NCI-H446 (cell line): ENCODE measurements at places on chromosomes 3 and 15.

GRCh38 chr3:36060950-36061349, 319.4 kb upstream of the STAC start:
- DNase-seq, result peak; percentile 37

DNA sequence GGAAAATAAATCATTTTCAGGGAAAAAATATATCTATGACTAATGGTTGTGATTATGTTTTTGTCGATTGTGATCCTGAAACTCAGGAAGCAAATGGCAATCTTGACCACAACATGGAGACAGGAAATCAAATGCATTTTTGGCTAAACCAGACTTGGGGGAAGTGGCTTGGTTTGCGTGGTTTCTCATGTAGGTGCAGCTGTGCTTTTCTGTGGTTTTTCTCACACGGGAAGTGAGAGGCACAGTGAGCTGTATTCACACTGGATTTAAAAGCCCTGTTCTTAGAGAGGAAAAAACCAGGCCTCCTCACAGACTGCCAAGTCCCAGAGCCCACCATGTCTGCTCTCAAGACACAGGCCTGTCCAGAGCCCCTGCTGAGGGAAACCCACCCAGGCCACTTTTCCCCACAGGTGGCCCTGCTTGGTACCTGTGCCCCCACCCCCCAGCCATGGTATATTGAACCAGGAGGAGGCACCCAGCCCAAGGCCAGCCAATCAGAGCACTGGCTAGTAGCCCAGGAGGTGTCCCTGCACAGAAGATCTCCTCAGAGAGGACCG, 46.1 kb downstream of the BTD start:
- DNase-seq, result no peak

GRCh38 chr3:55630280-55630920, 143.3 kb upstream of the WNT5A start:
- DNase-seq, result no peak

DNA sequence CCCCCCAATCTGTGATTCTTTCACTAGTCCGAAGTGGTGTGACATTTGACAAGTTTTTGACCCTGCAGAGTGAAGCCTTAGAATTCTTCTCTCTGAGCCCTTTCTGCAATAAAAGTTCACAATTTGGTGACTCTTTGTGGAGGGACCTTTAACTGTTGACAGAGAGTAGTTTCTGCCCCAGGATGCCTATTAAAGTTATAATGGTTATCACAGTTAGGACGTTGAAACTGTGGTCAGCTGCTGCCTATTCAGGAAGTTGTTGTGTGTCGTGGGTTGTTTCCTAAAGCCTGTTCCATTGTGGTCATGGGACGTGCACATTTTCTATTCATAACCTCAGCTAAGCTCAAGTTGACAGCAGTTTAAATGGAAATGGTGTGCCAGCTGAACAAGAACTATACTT, 274.5 kb downstream of the NEK10 start:
- no peak for DNase-seq

DNA sequence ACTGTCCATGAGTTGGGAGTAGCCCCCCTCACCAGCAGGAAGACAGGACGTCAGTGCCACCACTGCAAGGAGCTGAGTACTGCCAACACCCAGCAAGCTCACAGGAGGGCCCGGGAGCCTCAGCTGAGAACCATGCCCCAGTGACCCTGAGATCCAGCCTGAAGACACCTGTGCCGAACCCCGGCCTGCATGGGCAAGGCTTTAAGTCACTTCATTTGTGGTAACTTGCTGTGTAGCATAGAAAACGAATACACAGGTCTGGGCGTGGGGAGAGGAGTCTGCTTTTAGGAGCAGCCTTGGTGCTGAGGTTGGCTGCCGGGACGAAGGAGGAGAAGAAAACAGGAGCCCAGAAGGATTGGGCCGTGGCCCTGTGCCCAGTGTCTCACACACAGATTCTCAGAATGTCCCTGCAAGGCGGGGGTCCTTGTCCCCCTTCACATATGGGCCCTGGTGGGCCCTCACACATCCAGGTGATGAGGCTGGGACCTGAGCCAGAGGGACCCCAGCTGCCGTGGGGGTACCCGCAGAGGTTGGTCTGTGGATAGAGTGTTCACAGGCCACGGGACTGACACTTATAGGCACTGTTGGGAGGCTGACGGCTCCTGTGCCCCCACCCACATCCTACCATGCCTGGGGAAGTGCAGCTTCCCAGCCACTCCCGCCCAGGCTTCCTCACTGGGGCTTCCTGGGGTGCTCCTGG, 85.3 kb downstream of the PLXNA1 start:
- DNase-seq, result no peak

GRCh38 chr15:56978898-56979662, 60.6 kb downstream of the TCF12 start:
- DNase-seq, result no peak

- DNase-seq, result no peak
These were observed 1.5 kb downstream of the STXBP5L start for GRCh38 chr3:120909602-120909878.

DNA sequence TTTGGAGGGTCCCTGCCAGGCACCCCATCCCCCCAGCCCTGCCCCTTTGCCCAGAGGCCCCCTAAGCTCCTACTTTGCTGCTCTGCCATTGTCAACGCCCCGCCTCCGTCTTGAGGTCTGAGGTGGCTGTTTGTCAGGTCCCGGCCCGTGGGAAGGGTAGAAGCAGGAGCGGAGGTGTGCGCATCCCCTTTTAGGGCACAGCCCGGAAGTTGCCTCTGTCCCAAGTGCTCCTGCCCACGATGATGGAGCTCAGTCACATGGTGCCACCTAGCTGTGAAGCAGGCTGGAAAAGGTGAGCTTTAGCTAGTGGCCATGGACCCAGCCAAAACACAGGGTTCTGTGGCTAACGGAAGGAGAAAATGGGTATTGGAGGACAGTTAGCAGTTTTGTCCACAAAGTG, 28.5 kb upstream of the LCTL start:
- no peak for DNase-seq

DNA sequence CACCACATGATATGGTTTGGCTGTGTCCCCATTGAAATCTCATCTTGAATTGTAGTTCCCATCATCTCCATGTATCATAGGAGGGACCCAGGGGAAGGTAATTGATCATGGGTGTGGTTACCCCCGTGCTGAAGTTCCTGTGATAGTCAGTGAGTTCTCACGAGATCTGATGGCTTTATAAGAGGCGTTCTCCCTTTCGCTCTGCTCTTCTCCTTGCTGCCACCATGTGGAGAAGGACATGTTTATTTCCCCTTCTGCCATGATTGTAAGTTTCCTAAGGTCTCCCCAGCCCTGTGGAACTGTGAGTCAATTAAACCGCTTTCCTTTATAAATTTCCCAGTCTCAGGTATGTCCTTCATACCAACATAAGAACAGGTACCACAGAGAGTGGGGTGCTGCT, 21.9 kb downstream of the OSTN start:
- DNase-seq, result peak; percentile 18

- no peak for DNase-seq
These were observed 88.8 kb upstream of the RARB start for GRCh38 chr3:25339225-25339624.

DNA sequence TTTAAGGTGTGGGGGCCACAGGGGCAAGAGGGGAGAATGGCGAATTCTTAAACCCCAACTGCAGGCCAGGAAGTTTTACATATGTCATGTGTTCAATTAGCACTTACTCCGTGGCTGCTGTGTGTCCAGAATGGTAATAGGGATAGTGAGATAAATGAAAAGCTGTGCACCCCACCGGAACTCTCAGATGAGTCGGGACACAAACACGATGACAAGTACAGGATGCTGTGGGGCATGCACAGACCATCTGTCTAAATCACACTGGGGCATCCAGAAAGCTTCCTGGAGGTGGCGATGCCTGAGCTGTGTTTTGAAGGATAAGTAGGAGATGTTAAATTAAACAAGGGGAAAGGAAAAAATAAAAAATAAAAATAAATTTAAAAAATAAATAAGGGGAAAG, 18.3 kb upstream of the TMEM158 start:
- DNase-seq, result no peak

DNA sequence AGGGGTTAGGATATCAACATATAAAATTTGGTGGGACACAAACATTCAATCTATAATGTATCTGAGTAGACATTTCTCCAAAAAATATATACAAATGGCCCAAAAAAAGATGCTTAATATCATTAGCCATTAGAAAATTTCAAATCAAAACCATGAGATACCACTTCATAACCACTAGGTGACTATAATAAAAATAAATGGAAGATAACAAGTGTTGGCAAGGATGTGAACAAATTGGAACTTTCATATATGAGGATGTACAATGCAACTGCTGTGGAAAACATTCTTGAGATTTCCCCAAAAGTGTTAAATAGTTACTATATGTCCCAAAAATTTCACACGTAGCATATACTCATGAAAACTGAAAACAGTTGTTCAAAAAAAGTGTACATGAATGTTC, 36.5 kb upstream of the WNT7A start:
- no peak for DNase-seq

- DNase-seq, result no peak
These were observed 6.4 kb downstream of the CELSR3 start for GRCh38 chr3:48656061-48656840.

DNA sequence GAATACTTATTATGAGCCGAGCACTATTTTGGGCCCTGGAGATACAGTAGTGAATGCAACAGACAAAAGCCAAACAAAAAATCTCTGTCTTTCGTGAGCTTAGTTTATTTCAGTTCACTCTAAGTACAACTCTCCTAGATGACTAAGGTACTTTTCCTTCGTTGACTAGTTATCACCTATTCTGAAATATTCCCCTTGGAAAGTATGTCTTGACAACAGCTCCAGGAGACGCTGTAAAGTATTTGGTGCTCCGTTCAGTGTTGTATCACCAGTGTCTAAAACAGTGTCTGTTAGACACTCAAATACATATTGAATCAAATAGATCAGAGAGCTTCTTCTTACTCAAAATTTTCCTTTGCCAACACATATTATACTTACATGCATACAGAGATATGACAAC, 119.6 kb downstream of the TFDP2 start:
- no peak for DNase-seq

DNA sequence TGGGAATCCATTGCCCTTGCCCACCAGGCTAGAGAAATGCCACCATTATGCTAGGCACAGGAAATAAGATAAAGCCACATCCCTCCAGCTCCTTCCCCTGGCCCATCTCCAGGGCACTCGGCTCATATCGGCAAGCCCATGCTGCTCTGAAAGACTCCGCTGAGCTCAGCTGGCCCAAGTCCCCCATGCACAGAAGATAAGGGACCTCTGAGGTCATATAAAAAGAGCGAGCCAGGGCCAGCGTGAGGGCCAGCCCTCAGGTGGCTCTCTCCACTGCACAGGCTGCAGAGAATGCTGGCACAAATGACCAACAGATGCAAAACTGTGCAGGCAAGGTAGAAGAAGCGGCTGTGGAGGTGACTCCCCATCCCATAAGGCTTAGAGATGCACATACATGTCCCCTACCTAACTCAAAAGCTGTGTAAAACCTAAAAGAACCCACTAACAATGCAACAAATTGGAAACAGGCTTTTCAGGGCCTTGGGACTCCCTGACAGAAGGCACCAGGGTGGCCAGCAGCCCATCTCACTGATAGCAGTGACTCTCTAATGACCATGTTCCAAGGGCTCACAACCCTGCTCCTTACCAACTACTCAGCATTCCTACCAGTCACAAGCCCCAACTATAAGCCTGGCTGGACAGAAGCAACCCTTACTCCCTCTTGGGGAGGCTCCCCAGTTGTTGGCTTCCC, 3.0 kb downstream of the RAB6B start:
- no peak for DNase-seq

DNA sequence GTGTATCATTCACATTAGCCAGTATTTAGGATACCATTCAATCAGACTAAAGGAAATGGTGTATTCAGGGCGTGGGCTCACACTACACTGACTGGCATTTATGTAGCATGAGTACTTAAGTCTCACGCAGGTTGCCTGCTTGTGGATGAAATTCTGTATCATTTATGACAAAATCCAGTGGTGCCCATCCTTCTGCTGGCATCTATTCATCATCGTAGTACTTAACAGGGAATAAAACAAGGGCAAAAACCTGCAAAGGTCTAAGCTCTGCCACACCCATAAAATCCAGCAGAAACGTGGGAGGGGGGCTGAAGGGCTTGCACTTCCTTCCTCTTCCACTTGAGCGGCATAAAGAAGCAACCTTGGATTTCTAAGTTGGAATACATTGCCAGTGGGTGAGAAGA, 2.7 kb downstream of the GAP43 start:
- DNase-seq, result peak; percentile 25

- DNase-seq, result no peak
These were observed 21.5 kb downstream of the MAGEF1 start for GRCh38 chr3:184690192-184690883.
